ENCODE measurements at places on chromosomes 5 and 9.

GRCh38 chr9:131812116-131812790 is 72.4 kb upstream of the RAPGEF1 start:
- DNase-seq = no peak

DNA sequence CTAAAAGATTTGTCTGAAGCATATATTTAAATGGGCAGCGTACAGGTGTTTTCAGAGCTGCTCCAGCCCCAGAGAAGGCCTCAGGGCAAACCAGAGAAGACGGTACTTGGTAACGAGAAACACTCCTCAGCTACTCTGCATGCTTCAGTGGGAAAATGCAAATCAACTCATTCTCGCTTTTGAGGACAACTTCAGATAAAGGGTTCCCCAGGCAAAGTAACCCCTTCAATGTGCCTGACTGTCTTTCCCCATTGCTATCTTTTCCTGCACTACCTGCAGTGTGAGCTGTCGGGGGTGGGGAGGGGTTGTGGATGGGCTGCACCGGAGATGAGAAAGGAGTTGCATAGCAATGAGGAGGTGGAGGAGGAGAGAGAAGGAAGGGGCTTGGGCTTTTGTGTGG is 339.7 kb upstream of the CLINT1 start:
- DNase-seq = no peak

DNA sequence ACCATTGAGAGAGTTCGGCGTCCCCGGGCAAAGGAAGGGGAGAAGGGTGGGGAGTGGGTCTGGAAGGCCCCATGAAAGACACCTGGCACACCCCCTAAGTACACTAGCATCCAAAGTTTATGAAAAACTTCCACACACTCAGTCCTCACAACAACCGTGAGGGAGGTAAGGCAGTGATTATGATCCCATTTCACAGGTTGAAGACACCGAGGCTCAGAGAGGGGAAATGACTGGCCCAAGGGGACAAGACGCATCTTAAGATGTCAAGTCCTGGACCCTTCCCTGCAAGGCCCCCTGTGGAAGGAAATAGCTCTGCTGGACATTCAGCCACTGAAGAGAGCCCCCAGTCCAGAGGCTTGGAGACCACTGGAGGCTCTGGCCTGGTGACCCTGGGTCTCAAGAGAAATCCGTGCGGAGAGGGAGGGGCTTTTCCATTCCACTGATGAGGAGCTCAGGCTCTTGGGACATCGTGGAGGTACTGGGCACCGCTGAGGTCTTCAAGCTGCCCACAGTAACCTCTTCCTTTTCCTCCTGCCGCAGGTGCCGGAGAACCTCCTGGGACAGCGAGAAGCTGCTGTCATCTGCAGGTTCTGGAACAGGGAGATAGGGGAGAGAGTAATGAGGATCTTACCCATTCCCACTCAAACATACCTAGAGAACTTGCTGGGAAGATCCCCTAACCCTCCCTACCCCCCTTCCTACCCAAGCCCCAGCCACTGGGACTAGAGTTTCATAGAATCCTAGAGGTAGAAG is 5.2 kb downstream of the SMIM33 start:
- DNase-seq = no peak

DNA sequence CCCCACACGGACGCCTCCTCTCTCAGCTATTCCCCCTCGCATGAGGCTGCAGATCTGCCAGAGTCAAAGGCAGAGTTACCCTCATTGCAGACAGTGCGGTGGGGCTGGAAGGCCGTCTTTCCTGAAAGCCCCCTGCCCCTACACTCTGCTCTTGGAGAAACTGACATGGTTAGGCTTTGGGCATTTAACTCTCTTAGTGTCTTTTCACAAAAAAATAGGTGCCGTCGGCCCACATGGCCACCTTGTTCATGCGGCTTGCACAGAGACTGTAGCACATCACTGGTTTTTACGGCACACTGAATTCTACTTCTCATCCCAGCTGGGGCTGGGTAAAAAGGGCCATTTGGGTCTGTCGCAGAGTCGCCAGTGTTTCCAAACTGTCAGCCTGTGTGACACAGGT is 107.6 kb downstream of the ENTREP1 start:
- DNase-seq = no peak

- no peak for DNase-seq
These were observed 17.6 kb upstream of the NDST1 start for GRCh38 chr5:150490296-150490669.

GRCh38 chr5:333945-334344 is 12.4 kb downstream of the AHRR start:
- DNase-seq = no peak

DNA sequence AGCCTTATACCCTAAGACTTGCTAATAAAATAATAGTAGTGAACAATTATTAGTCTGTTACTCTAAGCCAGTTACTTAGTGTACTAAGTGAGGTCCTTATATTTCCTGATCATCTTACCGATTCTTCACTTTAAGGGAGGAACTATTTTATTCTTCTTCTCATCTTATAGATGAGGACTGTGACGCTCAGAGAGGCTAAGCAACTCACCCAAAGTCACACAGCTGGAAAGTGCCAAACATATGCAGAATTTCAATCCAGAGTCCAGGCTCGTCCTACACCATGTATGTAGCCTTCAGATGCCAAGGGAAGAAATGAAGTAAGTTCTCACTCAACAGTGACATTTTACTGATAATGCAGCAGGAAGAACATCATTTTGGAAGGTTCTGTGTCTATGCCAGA is 34.4 kb upstream of the ARAP3 start:
- DNase-seq = no peak

GRCh38 chr5:106288979-106289378 is 1381.8 kb downstream of the EFNA5 start:
- no peak for DNase-seq

GRCh38 chr9:129781131-129781530 is 21.9 kb upstream of the TOR1B start:
- no peak for DNase-seq

- DNase-seq = no peak
These were observed 831 bp downstream of the INPP5E start for GRCh38 chr9:136438548-136439480.

GRCh38 chr9:26334706-26335105 is 557.9 kb downstream of the CAAP1 start:
- no peak for DNase-seq

- DNase-seq = no peak
These were observed at the start of gene NFIB for GRCh38 chr9:14313951-14314423. Gene NFIB, minus strand, starts transcription at chr9:14314141. Its CDS starts 630 bp downstream, at chr9:14313511.

DNA sequence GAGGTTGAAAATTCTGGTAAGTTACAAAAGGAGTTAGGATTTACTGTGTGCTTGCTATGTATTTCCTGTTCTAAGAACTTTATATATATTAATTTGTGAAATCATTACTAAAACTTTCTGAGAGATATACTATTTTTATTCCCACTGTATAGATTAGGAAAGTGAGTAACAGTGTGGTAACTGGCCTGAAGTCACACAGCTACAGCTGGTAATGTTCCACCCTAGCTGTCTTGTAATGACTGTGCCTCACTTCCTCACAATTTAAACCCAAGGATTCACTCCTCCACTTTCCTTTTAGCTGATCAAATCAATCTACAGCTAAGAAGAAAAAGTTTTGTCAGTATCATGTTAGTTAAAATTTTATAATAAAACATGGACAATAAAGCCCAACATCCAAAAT is 278.8 kb downstream of the GAS1 start:
- DNase-seq = no peak

DNA sequence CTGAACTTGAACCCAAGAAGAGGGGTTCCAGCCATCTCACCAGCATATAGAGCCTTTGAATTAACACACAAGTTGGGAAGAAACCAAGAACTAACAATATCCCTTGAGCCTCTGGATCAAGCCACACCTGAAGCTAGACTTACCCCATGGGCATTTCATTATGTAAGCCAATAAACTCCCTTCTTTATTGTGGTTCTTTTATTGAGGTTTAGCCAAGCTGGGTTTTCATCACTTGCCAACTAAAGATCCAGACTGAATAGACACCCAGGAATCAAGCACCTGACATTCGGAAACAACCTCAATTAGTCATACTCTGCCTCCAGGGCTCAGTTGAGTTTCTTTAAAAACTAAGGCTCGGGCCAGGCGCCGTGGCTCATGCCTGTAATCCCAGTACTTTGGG is 226.7 kb downstream of the AGTPBP1 start:
- DNase-seq = no peak
